ENCODE measurements at places on chromosomes 1 and 21.

GRCh38 chr1:33098371-33098770, 17.4 kb downstream of the AZIN2 start:
- DNase-seq: no peak

- DNase-seq: no peak
Observed at GRCh38 chr1:204751480-204751879, 65.9 kb upstream of the LRRN2 start.

- peak; percentile 25 for DNase-seq
Observed at GRCh38 chr1:198892065-198892464, 253.2 kb downstream of the PTPRC start.

DNA sequence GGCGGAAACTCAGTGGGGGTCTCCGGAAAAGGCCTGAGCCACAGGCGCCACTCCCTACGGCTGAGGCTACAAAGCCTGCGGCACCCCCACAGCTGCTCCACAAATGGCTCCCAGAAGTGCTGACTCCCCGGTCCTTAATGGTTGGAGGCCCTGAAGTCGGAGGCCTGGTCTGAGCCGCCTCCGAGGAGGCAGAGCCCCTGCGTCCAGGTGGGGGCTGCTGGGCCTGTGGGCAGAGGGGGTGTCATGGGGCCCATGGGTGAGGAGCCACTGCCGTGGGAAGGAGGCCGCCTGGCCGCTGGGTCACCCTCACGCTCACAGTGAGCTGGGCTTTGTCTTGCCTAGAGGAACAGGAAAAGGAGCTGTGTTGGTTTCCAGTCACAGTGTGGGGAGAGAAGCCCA, 12.4 kb upstream of the COL18A1 start:
- no peak for DNase-seq

DNA sequence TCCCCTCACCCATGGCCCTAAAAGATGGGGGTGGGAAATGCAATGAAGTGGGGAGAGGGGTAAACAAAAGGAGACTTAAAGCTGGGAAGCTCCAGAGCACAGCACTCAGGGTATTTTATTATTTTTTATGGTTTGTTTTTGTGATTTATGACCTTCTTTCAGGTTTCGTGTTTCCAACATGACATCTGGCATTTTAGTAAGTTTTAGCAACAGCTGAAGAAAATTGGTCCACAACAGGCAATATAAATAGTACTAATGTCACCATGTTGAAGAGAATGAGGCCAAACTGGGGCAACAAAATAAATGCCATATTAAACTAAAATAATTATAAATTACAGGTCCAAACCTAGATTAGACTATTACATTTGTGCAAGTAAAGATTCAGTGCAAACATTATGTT, 56.3 kb downstream of the TBX15 start:
- peak; percentile 20 for DNase-seq

DNA sequence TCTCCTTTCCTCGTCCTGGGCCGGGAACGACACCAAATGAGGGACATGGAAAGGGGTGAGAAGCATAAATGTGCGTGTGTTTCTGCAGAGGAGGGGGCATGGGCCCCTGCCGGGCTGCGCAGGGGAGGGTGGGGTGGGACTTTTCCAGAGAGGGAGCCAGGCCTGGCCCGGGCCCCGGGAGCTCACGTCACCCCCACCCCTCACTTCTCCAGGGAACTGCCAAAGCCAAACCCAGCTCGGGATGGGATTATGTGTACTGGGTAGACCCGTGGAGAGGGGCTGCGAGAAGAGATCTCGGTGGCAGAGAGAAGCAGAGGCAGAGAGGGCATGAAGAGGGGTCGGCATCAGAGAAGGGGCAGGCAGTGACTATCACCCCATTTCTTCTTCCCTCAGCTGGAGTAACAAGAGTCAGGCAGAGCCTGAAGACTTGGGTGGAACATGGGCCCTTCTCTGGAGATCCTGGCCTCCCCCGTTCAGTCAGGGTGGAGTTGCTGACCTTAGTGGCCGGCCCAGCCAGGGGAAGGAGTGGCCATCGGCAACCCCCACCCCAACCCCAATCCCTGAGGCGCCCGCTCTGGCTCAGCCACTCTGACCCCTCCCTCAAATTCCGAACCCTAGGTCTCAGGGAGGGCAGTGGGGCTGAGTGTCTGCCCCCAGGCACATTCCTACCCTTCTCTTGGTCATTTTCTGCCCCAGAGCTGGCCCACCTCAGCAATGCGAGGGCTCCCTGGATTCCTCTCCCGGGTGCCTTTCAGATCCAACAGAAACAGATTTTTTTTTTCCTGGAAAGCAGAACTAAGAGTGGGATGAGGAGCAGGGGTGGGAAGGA, 1.2 kb downstream of the ADAMTSL4 start:
- DNase-seq: no peak

GRCh38 chr1:221740993-221741702, 741 bp downstream of the DUSP10 start:
- DNase-seq: no peak

- DNase-seq: no peak
Observed at GRCh38 chr1:209029737-209030136, 553.8 kb upstream of the CAMK1G start.

DNA sequence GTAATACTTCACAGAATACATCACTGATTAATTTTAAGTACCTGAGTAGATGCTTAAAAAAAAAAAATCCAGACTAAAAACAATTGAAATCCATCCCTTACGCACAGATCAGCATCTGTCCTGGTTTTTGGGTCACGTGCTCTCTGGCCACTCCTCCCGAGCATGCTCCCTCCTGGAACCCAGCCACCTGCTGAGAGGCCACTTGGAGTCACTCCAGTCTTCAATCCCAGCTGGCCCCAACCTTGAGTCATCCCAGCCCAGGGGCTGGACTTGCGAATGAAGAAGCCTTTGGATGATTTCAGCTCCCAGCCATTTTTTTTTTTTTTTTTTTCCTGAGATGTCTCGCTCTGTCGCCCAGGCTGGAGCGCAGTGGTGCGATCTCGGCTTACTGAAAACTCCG, 8.9 kb downstream of the MAP1LC3C start:
- no peak for DNase-seq

DNA sequence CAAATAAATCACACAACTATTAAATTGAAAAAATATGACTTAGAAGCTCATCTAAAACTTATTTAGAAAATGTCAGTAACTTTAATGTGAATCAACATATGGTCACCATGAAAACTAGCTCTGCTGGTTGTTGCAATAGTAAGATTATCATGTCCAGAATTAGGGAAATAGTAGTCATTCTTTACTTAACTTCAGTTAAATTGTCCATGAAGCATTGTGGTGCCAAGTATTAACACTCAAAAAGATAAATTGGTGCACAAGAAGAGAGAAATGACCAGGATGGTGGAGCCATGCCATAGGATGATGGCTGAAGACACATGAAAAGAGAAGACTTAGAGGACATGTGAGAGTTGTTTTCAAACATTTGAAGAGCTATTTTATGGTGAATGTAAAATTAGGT, 130.2 kb upstream of the PTGFR start:
- no peak for DNase-seq

- DNase-seq: no peak
Observed at GRCh38 chr1:17017435-17017834, 5.7 kb upstream of the ATP13A2 start.

DNA sequence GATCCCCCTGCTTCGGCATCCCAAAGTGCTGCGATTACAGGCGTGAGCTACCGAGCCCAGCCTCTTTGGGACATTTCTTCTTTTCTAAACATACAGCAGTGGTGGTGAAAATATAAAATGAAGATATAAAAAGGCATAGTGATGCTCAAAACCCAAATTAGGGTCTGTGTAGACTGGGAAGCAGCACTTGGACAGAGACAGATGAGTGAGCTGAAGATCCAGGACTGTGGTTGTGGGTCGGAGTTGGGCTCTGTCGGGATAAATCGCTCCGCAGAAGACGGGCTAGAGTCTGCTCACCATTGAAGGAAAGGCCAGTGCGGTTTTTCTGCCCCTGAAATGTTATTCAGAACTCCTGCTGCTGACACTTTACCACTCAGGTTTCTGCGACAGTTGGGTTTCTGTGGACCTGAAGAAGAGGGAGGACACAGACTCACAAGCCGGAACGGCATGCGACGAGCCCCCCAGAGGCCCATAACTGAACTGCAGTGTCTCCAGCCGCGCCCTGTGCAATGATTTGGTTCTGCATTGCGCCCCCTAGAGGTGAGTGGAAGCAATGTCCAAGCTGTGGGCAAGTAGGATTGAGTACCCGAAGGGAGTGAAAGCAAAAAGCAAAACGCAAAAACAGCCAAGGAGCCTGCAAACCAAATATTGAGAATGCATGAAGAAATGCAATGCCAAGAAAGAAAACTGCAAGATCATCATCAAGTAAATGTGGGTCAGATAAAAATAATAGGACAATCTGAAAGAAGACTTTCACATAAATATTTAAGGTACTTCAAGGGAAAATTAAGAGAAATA, 66.6 kb downstream of the GABPA start:
- no peak for DNase-seq

GRCh38 chr1:42756956-42757891, 9.6 kb downstream of the P3H1 start:
- DNase-seq: no peak

DNA sequence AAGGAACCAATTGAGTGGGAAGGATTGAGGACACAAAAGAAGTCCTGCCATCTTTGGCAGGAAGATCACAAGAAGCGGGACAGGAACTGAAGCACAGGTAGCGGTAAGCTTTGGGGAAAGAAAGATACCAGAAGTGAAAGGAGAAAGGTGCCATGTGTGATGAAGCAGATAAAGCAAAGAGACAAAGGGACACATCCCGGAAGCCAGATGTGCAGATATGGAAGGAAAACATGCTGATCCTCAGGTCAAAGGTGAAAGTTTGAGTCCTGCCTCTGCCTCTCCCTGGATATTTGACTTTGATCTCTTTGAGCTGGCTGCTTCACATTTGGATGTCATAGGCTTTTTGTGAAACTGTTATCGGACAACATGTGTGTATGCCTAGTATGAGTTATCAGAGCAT, 34.0 kb downstream of the ACP6 start:
- no peak for DNase-seq

- DNase-seq: no peak
Observed at GRCh38 chr21:33139084-33139483, 69.1 kb downstream of the OLIG1 start.

DNA sequence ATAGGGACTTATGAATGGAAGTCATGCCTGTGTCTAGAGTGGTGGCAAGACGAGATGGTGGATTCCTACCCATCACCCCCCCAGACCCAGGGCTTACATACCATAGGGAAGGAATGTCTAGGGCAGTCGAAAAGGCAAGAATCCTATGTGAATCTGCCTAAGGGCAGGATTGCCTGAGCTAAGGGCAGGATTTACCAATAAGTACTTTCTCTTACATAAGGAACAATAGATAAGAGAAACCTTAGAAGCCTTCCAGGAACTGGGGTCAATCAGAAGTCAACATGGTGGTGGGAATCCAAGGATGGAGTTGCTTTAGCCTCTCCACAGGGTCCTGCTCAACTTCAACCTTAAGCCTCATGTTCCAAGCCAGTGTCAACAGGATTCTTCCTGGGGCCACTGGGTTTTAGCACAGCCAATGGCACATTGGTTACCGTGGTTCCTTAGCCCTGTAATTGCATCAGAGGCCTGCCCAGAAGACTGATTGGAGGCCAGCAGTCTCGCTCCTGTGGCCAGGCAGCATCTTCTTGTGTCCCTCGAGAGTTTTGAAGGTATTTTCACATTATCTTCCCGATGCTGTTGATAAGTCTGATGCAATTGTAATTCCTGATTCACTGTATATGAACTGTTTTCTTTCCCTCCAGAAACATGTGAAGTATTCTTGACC, 20.7 kb downstream of the BACE2 start:
- no peak for DNase-seq

DNA sequence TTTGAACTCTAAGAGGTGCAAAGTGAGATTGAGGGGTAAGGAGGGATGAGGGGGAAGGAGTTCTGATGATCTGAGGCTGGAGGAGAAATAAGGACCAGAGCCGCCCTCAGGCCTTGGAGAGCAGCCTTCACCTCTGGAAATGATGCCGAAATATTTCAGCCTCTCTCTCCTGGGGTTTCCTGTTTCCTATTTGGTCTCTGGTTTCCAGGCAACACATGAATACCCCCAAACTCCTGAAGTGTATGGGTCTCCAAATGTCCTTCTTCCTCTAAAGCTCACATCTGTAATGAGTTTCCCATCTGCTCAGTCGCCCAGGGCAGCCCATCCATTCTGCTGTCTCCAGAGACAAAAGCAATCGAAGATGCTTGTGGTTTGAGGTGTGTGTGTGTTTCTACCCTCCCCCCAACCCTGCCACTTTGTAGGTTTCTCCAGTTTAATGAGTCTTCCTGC, 52.0 kb upstream of the FAM20B start:
- DNase-seq: no peak

- no peak for DNase-seq
Observed at GRCh38 chr1:101150670-101151069, 86.1 kb upstream of the S1PR1 start.

DNA sequence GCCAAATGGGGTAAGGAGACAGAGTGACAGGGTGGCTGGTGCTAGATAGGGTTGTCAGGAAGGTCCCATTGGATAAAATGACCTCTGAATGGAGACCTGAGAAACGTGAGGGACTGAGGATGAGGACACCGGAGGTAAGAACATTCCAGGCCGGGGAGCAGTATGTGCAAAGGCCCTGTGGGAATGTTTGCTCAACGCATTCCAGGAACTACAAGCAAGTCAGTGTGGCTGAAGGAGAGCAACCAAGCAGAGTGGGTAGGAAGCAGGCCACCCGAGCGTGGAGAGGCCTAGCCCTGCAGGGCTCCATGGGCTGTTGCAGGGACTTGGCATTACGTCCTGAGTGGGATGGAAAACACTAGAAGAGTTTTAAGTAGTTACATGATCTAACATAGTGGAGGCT, 185.6 kb downstream of the ZBTB18 start:
- DNase-seq: no peak

- DNase-seq: no peak
Observed at GRCh38 chr1:242398351-242398750, 126.1 kb downstream of the PLD5 start.

GRCh38 chr1:164524810-164525209, 34.2 kb upstream of the PBX1 start:
- no peak for DNase-seq

- DNase-seq: peak; percentile 9
Observed at GRCh38 chr21:42164064-42164789, 54.7 kb upstream of the ABCG1 start.

DNA sequence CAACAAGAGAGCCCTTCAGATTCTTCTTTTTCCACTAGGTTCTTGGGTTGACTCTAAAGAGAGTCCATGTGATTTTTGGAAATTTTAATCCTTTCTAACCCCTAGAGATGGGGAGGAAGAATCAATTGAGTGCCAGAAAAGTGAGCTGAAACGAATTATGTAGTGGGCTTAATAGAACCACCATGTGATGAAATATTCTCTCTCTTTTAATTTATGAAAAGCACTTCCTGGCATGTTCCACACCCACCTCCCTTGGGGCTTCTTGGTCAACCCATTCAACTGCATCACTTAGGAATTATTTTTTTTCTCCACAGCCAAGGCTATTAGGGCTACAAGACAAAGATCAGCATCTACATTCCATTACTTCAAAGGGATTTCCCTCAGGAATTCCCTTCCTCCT, 79.6 kb downstream of the ZC3H11B start:
- no peak for DNase-seq

GRCh38 chr1:81446000-81446669, 354.6 kb upstream of the ADGRL2 start:
- no peak for DNase-seq

DNA sequence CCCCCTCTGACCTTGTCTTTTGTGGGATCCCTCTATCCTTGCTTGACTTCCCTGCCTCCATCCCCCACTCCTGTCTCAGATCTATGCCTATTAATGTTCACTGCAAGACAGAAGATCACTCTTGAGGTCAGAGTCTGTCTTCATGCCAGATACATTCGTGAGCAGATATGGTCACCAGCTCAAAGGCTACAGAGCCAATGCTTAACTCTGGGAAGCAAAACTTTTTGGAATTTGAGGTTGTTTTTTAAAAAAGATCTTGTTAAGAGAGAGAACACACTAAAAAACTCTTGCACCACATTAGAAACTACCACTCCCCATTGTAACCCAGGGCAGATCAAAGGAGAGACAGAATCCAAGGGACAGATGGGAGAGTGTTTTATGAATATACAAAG, 17.1 kb upstream of the A3GALT2 start:
- DNase-seq: no peak
